Suprapubic skin (tissue), 4 donors: ENCODE measurements at places on chromosomes 6 and 20. TPM values are rescaled to one million over a fixed set of nuclear protein-coding genes. Genes with fewer than 3 reads are reported as not detected.

DNA sequence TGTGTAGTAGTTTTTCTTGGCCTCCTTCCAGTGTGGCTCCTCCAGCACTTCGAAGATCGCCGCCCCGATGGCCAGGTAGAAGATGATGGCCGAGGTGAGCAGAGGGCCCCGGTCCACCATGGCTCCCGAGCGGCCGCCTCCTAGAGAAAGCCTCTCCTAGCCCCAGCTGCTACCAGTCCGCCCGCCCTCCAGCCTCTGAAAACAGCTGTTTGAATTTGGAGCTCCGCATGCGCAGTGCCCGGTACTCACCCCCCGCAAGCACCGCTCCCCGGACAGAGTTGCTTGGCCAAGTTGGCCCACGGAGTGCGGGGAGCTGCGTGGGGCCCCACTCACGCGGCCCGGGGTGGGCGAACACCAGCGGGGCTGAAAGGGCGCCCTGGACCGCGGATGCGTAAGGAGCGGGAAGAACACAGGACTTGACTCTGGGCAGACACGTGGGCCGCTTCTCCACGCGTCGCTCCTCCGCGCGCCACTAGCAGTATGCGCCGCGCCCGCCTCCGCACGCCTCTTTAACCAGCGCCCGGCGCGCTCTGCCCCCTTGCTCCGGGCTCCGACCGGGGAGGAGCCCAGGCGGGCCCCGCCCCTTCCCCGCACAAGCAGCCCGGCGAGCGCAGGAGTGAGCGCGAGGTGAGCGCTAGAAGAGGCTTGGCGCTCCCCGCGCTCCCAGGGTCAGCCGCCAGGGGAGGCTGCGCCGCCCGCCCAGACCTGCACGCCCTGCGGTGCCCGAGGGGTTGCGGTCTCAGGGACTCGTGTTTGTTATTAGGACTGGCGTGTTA, at the start of gene KCNK5:
Gene KCNK5 (minus strand): TSS at position 484 of the 776 bp plus-strand sequence. CDS start 364 bp downstream, at position 120.
- H3K4me1 ChIP-seq, result peaks cover 17% of the 10 kb centered on the region
- peaks cover 20% of the 10 kb centered on the region for H3K27me3 ChIP-seq
- DNase-seq, result peak; percentile 76

GRCh38 chr6:65637289-65638046, 69.6 kb downstream of the EYS start:
- no peak overlapping the region for H3K4me3 ChIP-seq
- no peaks in the 10 kb centered on the region for H3K36me3 ChIP-seq
- H3K27me3 ChIP-seq, result no peaks in the 10 kb centered on the region
- DNase-seq, result no peak

Gene FLOT1
- 39.8 TPM for total RNA-seq

- no peaks in the 10 kb centered on the region for H3K4me1 ChIP-seq
- no peak overlapping the region for H3K27ac ChIP-seq
- DNase-seq, result no peak
- no peaks in the 10 kb centered on the region for H3K36me3 ChIP-seq
These were observed 13.3 kb upstream of the CTAGE9 start for GRCh38 chr6:131724114-131724513.

Gene RRAGD
- total RNA-seq, result 17.0 TPM

Gene BCAS1
- 2.1 TPM for total RNA-seq

Gene PACSIN1
- total RNA-seq, result 0.11 TPM

Gene OLIG3
- total RNA-seq, result not detected

Gene RBM24
- 1.0 TPM for total RNA-seq

GRCh38 chr6:116279232-116280160, at the start of gene TSPYL1:
Gene TSPYL1 (minus strand): TSS chr6:116279930. CDS start chr6:116279830, 100 bp downstream.
- H3K27me3 ChIP-seq, result no peaks in the 10 kb centered on the region
- H3K27ac ChIP-seq, result peak within 1 kb of the TSS; percentile 98
- H3K4me1 ChIP-seq, result peaks cover 53% of the 10 kb centered on the region
- peaks cover 2% of the 10 kb centered on the region for H3K36me3 ChIP-seq
- peak; percentile 98 for DNase-seq
- peak within 1 kb of the TSS; percentile 85 for H3K4me3 ChIP-seq

Gene SPDEF
- 45.9 TPM for total RNA-seq

DNA sequence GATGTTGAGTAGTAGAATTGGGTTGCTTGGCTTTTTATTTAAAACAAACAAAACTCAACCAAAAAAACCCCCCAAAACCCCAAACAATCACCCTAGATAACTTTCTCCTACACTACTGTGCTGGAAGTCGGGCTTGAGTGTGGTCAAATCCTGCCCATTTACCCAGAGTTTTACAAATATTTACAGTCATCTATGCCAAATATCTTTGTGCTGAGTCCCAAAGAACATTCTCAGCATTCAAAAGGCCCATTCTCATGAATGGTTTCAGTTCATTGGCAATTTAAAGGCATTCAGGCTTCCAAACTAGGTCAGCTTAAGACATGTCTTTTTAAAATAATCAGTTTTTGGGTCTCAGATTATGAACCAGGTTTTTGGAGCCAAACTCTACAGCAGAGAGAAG, 1.8 kb downstream of the RNF144B start:
- no peaks in the 10 kb centered on the region for H3K36me3 ChIP-seq
- peak overlapping the region; percentile 93 for H3K27ac ChIP-seq
- no peak for DNase-seq
- no peaks in the 10 kb centered on the region for H3K27me3 ChIP-seq

GRCh38 chr6:16204653-16205376, 33.6 kb upstream of the GMPR start:
- peak overlapping the region; percentile 49 for H3K27ac ChIP-seq
- no peak for DNase-seq
- H3K4me1 ChIP-seq, result peaks cover 25% of the 10 kb centered on the region
- no peak overlapping the region for H3K4me3 ChIP-seq
- no peaks in the 10 kb centered on the region for H3K36me3 ChIP-seq

GRCh38 chr6:43838276-43839036, 68.4 kb downstream of the VEGFA start:
- no peak overlapping the region for H3K4me3 ChIP-seq
- H3K4me1 ChIP-seq, result no peaks in the 10 kb centered on the region
- DNase-seq, result no peak
- H3K27ac ChIP-seq, result no peak overlapping the region

DNA sequence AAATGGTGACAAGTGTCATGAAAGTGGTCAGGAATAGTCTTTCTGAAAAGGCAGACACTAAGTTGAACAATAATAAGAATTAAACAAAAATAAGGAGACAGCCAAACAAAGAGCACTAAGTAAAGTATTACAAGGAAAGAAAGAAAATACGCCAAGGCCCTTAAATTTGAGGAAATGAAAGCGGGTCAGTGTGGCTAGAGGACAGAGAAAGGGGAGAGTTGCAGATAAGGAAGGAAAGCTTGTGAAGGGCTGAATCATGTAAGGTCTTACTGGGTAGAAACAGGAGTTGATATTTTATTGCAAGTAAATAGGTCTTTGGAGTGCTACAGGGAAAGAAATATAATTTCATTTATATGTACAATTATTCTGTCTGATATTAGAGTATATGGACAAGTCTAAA, 732.1 kb downstream of the EPHA7 start:
- no peaks in the 10 kb centered on the region for H3K36me3 ChIP-seq
- H3K4me3 ChIP-seq, result no peak overlapping the region
- DNase-seq, result no peak
- no peaks in the 10 kb centered on the region for H3K27me3 ChIP-seq
- H3K4me1 ChIP-seq, result no peaks in the 10 kb centered on the region

DNA sequence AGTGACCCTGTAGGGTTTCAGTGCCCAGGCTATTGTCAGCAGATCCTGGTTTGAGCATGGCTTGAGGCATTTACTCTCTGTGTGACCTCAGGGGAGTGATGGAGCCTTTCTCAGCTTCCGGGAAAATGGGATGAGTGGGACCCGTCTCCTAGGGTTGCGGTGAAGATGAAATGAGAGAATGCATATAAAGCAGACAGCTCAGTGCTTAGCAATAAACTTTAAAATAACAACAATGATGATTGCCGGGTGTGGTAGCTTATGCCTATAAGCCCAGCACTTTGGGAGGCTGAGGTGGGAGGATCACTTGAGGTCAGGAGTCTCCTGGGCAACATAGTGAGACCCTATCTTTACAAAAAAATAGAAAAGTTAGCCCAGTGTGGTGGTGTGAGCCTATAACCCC, 106.0 kb upstream of the MTHFD1L start:
- H3K4me3 ChIP-seq, result no peak overlapping the region
- H3K36me3 ChIP-seq, result no peaks in the 10 kb centered on the region
- H3K27ac ChIP-seq, result no peak overlapping the region
- no peak for DNase-seq
- no peaks in the 10 kb centered on the region for H3K27me3 ChIP-seq

Gene ADAM33
- 10.2 TPM for total RNA-seq

DNA sequence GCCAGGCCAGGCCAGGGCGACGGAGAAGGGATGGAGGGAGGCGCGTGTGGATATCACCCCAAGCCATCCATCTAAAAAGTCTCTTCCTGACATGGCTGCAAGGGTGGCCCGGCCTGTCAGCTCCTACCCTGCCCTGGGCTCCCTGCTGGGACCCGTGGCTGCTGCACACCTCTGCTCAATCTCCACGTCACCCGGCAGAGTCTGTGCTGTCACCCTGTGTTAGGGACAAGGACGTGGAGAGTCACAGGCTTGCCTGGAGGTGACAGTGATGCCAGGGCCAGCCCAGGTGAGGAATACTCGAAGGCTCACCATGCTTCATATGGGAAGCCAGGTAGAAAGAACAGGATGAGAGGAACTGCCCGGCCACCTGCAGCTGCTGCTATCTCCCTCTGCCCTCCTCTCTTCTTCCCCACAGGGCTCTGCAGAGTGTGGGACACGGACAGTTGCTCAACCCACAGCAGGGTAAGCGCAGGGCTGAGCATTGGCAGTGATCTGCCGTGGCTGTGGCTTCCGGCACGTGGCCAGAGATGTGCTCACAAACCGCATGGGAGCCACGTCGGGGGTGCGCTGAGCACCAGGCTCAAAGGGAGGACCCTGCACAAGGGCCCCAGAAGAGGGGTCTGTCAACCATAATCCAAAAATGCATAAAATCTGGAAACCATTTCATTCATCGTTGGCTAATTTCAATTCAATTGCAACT, 214.3 kb downstream of the DLL1 start:
- no peaks in the 10 kb centered on the region for H3K4me1 ChIP-seq
- no peak overlapping the region for H3K4me3 ChIP-seq
- H3K27ac ChIP-seq, result no peak overlapping the region
- no peaks in the 10 kb centered on the region for H3K36me3 ChIP-seq

DNA sequence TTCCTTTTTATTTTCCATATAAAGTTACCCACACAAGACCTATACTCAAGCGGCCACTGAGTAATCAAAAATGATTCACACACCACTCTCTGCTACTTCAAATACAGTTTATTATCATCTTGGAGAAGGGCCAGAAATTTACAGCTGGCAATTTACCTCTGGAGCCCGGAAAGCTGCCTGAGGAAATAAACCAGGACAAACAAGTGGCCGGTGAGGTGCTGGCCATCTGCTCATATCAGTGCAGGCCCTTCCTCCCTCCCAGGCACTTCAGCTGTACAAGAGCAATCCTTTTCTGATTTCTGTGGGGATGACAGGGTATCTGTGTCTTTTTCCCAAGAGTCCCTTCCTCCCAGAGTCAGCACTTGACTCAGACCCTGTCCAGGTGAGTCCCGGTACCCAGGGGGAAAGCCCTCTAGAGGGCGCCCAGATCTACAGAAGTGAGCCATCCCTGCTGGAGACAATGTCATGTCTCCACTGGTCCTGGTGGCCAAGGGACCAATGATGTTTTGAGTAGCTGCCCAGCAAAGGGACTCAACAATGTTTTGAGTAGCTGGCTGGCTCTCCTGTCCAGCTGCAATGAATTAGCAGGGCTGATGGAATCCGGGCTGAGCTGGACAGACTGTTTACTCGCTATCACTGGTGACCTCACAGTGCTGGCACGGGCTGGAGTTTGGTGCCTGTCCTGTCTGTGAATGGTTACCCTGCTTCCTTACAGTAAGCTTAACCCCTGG, 23.6 kb downstream of the LRP11 start:
- peaks cover 26% of the 10 kb centered on the region for H3K36me3 ChIP-seq
- H3K27ac ChIP-seq, result no peak overlapping the region
- H3K4me3 ChIP-seq, result no peak overlapping the region
- DNase-seq, result peak; percentile 92
- no peaks in the 10 kb centered on the region for H3K27me3 ChIP-seq

Gene HM13
- total RNA-seq, result 53.9 TPM

- H3K36me3 ChIP-seq, result no peaks in the 10 kb centered on the region
- DNase-seq, result no peak
- H3K4me3 ChIP-seq, result no peak overlapping the region
- H3K27ac ChIP-seq, result no peak overlapping the region
- H3K4me1 ChIP-seq, result no peaks in the 10 kb centered on the region
These were observed 476.8 kb downstream of the EPHA7 start for GRCh38 chr6:92942549-92942948.
